ENCODE measurements at places on chromosomes 7 and 10.

DNA sequence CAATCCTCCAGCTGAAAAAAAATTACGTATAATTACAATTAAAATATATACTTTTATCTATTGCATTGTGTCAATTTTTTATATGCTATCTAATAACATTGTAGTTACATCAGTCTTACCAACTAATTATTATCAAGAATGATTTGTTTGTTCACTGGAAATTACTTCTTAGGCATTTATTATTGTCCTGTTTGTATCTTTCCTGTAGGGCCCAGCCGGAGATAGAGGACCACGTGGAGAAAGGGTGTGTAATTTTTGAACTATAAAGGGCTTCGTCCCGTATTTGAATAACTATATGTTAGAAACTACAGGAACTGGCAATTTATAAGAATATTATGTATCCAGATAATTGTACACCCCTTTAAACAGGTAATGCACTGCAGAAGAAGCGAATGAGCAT lies 4.1 kb downstream of the COL1A2 start:
- DNase-seq, result peak; percentile 28

GRCh38 chr7:157784979-157785441 lies 448.2 kb downstream of the DNAJB6 start:
- DNase-seq, result no peak

DNA sequence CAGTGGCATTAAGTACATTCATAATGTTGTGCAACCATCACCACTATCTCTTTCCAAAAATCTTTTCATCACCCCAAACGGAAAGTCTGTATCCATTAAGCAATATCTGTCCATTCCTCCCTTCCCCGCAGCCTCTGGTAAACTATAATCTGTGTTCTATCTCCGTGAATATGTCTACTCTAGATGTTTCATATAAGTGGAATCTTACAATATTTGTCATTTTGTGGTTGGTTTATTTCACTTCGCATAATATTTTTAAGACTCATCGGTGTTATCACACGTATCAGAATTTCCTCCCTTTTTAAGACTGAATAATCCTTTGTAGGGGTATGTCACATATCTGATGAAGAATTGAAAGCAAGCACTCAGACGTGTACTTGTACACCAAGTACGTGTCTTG lies 86.0 kb upstream of the FGFR2 start:
- DNase-seq, result no peak

DNA sequence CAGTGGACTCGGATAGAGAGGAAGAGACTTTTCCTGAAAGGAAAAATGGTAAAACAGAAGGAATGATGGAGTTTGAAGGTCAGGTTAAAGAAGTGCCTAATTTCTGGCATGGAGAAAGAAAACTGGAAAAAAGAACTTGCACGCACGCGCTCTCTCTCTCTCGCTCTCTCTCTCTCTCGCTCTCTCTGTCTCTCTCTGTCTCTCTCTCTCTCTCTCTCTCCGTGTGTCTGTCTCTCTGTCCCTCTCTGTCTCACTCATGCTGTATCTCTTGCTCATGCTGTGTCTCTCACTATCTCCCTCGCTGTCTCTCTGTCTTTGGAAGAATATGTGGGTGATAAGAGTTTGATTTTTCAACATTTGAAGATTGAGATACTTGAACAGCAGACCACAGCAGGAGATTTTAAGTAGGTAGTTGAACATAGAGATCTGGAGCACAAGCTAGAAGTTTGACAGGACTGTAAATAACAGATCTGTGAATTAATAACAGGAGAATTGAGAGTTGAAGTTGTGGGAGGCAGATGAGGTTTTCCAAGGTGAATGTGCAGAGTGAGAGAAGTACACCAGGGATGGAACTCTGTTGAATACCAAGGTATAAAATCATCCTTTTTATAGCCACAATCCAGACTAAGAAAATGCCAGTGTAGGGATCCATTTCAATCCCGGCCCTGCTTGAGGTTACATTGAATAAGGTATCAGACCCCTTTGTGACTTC lies 33.1 kb downstream of the ADD3 start:
- no peak for DNase-seq

DNA sequence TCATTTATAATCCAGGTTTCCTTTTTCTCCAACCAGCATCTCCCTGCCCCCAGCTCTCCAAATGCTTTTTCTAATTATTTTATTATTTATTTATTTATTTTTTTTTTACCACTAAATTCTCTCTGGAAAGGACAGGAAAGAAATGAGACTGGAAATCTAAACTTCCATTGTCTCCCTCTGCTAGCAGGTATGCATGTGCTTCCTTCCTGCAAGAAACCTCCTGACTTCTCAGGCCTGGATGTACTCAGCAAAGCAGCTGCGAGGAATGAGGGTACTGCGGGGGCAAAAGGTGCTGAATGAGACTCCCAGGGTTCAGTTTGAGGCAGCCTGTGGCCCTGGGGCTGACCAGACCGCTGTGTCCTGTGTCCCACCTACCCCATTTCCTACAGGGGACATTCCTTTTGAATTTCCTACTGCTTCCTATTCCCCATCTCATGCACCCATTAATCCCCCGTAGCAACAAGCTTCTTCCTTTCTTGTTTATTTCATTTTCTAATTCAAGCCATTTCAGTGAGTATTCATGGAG lies 324.6 kb upstream of the IGFBP3 start:
- no peak for DNase-seq

GRCh38 chr10:44589181-44589943 lies 204.5 kb upstream of the CXCL12 start:
- DNase-seq, result no peak

GRCh38 chr10:76139431-76139830 lies 708.0 kb downstream of the LRMDA start:
- DNase-seq, result no peak

- no peak for DNase-seq
Measured at GRCh38 chr7:25557930-25558329, 329.6 kb upstream of the NPVF start.

GRCh38 chr7:40921589-40922315 lies 781.1 kb downstream of the INHBA start:
- no peak for DNase-seq

GRCh38 chr7:33918438-33919143 lies 13.3 kb downstream of the BMPER start:
- DNase-seq, result no peak

DNA sequence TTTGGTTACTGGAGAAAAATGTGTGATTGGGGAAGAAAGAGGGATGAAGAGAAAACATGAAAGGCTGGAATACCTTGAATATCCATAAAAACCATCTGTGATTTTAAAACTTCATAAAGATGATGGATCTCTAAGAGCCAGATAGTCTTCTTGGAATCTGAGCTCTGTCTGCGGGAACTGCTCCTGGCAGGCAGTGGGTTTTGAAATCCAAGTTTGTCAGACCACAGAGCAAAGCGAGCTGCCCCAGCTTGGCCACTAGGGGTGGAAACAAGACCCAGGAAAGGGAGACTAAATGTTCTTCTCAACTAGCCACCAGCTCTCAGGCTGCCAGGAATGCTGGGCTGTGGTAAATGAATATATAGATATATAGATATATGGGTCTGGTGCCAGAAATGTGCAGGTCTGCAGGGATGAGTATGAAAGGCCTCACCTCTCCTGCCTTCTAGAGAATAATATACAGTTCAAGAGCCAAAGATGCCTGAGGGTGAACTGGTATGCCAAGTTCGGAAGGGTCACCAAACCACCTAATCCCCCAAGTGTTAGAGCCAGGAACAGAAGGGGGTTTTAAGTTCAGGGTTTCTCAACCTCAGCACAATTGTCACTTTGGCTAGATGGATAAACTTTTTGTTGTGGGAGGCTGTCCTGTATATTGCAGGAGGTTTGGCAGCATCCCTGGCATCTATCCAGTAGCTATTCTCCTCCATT lies 208.8 kb downstream of the KCNMA1 start:
- peak; percentile 43 for DNase-seq

Data from NCI-H69 (cell line).